ENCODE measurements at places on chromosomes 5 and 9.

DNA sequence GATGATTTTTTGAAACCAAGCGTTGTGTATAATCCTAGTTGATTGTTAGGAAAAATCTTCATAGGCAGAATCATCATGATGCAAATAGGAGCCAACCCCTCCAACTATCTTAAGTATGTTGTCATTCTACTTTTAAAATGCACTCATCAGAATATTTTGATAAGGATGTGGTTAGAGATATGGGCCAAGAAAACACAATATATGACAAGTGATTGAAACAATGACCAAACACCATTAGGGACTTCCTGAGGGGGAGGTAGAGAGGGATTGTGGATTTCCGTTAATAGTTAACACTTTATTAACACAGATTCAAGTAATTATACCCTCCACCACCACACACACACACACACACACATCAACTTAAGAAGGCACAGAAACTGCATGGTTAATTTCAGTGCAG lies 143.3 kb downstream of the ARSB start:
- no peak for DNase-seq

DNA sequence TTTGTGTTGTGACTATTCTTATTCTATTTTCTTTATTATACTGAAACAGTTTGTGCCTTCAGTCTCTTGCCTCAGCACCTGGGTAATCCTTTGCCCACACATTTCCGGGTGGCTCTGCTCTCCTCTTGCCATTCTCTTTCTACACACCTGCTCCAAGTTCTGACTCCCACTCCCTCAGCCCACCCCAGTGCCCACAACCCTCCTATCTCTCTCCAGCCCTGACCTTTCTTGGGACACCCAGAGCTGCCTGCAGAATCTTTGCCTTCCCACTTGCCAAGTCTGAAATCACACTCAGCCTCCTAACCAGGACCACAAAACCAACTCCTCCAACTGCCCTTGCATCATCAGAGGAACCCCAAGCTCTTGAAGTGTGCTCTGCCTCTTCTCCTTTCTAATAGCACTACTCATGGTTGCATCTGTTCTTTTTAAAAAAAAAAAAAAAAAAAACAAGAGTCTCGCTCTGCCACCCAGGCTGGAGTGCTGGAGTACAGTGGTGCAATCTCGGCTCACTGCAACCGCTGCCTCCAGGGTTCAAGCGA lies 4.1 kb downstream of the SWI5 start:
- DNase-seq: no peak

DNA sequence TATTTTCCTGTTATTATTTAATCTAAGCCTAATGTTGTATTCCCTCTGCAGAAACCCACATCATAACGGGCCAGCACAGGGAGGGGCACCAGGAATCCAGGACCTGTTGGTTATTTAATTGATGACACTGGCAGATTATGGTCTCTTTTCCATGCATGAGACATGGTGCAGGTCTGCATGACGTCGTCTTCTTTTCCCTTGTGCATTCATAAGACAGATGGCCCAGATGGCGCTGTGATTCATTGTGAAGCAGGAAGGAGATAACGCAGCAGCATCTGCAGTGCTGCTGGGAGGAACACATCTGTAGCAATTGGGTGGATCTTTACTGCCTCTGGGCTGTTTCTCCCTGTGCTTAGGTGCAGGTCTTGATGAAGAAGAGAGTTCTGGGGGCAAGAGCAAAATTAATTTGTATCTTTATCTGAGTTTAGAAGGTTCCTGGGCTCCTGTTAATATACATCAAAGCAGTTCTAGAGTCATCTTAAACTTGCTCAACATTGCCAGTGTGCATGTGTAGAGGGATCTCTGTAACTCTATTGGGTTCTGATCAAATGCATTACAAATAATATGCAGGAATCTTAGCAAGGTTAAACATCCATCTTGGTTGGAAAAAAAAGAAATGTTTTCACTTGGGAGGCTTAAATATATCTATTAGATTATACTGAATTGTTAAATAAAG lies 176.1 kb downstream of the PCSK1 start:
- peak; percentile 1 for DNase-seq

DNA sequence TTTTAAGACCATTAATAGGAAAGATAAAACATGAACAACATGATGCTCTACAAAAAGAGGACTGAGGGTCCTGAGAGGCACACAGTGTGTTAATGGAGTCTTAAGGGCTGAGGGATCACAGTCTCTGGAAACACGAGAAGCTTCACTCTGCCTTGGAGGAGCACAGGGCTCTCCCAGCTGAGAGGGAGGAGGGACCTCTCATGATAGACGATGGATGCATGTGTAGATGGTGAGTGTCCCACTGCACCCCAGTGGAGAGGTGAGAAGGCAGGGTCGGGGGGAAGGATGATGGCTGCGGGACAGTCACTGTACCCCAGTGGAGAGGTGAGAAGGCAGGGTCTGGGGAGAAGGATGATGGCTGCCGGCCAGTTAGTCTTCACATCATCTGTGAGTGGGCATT lies 613.4 kb downstream of the IRX1 start:
- DNase-seq: no peak

GRCh38 chr5:168736281-168736831 lies 157.2 kb upstream of the PANK3 start:
- no peak for DNase-seq

GRCh38 chr5:67731886-67732285 lies 483.7 kb upstream of the PIK3R1 start:
- no peak for DNase-seq

Measured in NCI-H345 (cell line).